Amniotic stem cell (primary cell): ENCODE measurements at places on chromosomes 3 and 15.

DNA sequence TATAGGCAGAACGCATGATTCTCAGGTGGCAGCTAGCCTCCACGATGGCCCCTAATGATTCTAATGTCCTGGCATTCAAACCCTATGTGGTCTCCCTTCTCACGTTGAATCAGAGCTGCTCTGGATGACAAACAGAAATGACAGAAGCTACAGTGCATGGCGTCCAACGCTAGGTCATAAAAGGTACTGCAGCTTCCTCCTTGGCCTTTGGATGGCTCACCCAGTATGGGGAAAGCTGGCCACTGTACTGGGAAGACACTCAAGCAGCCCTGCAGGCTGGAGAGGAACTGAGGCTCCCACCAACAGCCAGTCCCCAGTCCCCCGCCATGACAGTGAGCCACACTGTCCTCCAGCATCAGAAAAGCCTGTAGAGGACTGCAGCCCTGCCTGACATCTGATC lies 286.3 kb downstream of the FAM43A start:
- DNase-seq, result no peak

DNA sequence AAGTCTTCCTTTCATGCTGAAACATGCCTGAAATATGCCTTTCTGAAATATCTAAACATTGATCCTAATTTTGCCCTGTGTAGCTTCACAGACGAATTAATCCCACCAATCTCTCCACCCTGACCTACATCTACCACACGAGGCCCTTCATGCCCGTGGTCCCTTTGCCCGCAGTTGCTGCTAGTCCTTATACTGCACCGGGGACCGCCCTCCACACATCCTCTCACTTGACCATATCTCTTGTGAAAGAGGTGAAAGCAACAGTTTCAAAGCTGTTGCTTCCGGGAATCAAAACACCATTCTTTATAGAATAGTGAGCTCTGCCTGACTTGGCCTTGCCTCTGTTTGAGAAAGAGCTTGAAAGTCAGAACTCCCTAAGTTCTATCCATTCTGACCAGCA lies 499.5 kb downstream of the NTRK3 start:
- DNase-seq, result no peak

DNA sequence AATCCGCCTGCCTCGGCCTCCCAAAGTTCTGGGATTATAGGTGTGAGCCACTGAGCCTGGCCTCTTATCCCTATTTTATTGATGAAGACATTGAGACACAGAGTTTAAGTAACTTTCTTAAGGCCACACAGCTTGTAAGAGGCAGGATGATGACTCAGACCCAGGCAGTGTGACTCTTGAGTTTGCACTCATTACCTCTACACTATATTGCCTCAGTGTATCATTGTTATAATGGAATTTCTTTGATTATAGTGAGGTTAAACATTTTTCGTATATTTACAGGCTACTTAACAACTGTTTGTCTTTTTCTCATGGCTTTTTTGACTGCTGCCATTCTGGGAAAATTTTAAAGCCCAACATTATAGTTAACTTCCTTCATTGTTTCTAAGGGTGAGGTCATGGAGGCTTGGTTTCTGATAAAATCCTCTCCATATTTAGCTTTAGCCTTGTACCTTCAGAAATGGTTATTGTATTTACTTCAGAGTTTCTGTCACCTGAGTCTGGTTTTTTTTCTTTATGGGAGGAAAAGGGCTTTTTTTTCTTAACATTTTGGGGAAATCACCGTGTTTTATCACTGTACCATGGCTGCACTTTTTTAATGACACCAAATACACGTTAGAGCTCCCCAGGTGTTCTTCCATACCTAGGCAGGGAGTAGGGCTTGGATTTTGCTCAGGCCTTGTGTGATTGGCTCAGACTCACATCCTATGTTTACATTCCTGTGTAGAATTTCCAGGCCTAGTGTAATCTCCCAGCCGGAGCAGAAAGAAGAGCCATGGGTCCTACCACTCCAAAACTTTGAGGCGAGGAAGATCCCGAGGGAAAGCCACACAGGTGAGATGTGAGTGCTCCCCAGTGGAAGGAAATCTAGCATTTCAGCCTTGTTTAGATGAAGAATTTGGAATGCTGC lies 6.3 kb downstream of the ZNF774 start:
- DNase-seq, result no peak

DNA sequence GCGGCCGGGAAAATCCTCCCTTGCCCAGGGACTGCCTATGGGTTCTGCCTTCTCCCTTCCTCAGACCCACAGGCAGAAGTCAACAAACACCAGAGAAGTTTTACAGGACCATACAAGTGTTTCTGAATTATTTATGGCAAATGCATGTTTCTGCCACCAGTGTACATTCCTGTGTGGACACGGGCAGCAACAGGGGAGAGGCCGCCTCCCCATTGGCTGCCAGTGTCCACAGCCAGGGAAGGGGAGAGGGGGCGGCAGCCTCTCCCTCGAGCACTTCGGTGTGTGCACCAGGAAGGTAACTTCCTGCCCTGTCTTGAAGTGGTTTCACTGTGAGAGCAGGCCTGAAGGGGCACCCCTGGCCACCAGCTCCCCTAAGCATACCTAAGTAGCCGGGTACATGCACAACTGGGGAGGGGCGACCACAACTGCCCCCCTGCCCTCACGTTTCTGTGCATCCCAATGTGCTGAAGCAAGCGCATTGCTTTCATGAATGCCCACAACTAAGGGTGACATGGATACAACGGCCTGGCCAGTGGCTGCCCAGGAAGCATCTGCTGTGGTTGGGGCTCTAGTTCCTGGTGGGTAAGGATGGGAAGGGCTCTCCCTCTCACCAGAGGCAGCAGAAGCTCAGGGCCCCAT lies 14.8 kb upstream of the SHISA5 start:
- no peak for DNase-seq

DNA sequence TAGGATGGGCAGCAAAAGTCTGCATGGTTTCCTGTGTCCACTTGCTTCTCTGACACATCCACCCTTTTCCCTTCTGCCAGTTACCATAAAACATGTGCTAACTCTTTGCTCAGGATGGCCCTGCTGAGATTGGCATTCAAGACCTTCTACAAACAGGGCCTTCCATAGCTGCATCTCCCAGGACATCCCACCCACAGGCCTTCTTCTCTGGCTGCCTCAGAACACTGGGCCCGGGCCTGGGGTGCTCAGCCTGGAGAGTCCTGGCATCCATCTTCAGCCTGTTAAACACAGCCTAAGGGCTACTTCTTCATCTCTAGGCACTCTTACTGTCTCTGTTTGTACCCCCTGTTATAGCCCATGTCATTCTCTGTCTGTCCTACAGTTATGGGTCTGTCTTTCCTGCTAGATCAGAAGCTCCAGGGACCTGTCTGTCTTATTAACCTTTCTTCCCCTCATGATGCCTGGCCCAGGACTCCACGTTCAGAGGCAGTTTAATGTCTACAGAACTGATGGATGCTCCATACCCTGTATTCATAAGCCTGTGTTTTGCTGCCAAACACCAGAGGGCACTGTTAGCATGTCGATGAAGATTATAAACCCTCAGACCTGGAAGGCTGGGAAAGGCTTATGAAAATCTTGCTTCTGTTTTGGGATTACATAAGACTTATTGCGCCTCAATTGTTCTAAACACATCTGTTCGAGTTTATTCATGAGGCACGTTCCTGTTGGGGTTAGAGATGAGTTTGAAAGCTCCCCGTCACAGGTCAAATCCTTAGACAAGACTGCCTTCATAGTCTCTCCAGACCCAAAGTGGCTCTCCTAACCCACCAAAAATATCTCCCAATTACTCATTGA lies 16.5 kb downstream of the SEMA3G start:
- peak; percentile 69 for DNase-seq

DNA sequence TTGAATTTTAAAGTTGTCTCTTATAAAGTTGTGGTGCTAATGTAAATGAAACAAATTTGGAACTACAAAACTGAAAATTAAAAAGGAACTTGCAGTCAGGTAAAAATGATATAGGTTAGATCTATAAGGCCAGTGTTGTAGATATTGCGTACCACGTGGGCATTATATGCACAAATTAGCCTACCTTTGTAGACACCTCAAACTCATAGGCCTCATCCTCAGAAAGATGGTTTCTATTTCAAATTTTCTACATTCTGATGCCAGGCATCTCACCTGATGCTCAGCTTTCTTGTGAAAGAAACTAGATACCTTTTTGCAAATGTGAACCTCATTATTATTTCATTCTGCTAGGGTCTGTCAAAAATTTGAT lies 25.6 kb downstream of the TMEM207 start:
- no peak for DNase-seq

GRCh38 chr3:24958271-24958670 lies 463.6 kb upstream of the THRB start:
- no peak for DNase-seq

DNA sequence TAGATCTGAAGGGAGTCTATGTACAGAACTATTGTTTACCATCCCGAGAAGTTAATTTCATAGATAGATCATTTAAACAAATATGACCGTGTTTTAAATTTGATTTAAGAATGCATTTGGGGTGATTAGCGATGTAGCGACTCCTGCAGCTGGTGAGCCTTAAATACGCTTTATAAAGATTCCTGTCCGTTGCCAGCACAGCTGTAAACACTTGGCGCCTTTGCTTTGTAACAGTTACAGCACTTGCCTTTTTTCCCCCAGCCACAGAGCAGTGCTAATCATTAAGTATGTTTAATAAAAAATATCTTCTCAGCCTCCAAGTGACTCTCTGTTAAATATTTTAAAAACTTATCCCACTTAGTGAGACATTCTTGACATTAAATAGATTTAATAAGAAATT lies 333.8 kb downstream of the FEZF2 start:
- DNase-seq, result no peak

DNA sequence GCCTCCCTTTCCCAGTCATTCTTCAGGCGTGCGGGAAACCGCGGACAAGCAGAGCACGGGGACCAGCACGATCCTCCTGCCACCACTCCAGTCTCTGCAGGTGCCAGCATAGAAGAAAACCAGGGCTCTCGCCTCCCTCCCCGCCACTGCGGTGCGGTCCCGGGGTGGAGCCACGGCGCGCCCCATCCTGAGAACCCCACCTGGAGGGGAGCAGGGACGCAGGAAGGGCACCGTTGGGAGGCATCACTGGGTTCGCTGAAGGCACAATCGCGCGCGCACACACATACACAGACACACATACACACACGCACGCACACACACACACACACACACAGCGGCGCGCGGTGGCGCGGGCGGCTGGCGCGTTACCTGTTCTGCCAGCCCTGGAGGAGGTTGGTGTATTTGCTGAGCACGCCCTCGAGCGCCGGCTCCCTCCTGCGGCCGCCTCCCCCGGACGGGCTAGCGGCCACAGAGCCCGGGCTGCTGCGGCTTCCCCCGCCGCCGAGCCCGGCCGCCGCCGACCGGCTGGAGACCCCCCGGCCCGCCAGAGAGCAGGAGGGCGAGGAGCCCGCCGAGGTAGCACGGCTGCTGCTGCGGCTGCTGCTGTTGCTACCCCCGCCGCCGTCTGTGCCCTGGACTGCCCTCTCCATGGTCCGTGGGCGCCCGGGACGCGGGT lies 394 bp downstream of the OSBPL10 start:
- DNase-seq, result no peak

DNA sequence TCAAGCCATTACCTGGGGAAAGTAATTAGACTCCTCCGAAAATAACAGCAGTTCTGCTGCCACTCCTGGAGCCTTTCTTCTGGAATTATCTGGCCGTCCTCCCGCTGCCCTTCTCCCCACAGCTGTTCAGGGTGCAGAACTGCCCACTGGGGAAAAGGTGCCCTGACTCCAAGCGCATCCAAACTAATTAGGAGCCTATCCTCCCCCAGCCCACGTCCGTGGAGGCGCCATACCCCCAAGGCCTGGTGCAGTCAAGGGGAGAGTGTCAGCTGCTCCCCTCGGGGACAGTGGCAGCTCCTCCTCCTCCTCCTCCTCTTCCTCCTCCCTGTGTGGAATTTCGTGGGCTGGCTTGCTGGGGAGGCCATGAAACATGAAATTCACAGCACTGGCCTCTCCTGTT lies 177.2 kb downstream of the XXYLT1 start:
- no peak for DNase-seq

DNA sequence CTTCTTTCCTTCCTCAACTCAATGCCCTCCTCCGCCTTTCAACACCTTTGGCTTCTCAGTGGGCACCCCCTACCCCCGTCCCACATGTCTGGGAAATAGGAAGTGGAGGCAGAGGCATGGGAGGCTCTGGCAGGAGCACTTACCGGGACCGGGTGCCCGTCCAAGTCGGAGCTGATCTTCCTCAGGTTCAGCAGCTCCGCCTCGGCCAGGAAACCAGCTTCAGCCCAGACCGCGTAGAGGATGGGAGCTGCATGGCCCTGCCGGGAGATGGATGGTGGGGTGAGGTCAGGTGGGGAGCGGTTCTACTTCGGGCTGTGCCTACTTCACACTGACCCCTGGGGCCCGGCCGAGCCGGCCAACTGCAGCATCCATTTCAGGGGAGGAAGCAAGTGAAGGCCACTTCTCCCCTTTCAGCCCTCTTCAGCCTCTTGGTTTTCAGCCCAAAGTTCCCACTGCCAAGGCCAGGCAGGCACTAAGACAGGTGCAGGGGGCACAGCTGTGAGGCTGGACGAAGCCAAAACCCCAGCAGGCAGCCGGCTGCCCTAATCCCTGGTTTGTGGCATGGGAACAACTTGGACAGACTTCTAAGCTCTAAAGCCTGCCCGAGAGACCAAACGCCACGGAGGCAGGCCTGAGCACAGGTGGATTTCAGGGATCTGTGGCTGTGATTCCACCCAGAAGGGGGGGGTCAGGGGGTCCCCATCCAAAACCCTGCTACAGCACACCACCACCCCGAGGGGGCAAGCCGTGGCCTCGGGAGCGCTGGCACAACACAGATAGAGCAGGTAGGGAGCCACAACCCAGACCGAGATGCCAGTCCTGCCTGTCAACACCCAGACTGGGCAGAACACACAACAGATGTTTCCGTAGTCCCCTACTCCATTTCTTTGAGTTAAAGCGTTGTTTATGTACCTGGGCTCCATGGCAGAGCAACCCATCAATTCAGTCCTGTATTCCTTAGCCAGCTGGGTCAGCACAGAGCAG lies 14.5 kb downstream of the TKT start:
- no peak for DNase-seq

DNA sequence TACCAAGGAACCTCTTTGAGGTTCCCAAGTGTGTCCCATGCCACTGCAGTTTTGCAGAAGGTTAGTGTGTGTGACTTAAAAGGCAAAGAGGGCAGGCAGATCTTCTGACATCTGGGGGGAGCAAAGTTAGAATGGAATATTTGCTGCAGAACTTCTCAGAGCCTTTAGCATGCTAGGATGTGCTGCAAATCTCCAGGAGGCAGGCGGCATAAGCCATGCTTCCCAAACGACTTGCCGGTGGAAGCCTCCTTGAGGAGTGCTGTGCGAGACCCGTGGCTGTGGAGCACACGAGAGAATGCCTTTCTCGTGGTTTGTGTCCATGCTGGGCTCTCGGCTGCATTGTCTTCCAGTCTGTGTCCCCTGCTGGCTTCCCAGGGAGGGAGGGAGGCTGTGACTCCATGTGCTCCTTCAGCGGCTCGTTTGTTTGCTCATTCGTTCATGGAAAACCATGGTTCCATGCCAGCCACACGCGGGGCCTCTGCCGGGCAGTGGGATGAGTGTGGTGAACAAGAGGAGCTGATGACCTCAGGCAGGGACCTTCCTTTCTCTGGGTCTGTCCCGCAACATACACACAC lies 13.8 kb downstream of the HDAC11 start:
- DNase-seq, result no peak

GRCh38 chr3:71101014-71101413 lies 482.5 kb downstream of the FOXP1 start:
- DNase-seq, result peak; percentile 47

- no peak for DNase-seq
Observed at GRCh38 chr15:58597943-58598828, 151.3 kb downstream of the ADAM10 start.
